Activated CD8-positive, alpha-beta T cell treated with anti-CD3 and anti-CD28 coated beads, Interleukin-2, amount 10 ng/mL, durations not matched to agents 7 days and 5 days (primary cell): ENCODE measurements at places on chromosomes 4 and X.
A peak's percentile ranks its signal among the peaks of the same experiment; 100 is the strongest.

- H3K4me3 ChIP-seq: peak overlapping the region; percentile 31
- H3K36me3 ChIP-seq: peaks cover 12% of the 10 kb centered on the region
- no peak for DNase-seq
Observed at GRCh38 chrX:155068165-155068564, 2.8 kb downstream of the CMC4 start.

- H3K27me3 ChIP-seq: no peaks in the 10 kb centered on the region
- H3K4me1 ChIP-seq: no peaks in the 10 kb centered on the region
- H3K27ac ChIP-seq: no peak overlapping the region
- H3K36me3 ChIP-seq: no peaks in the 10 kb centered on the region
- no peak overlapping the region for H3K4me3 ChIP-seq
Observed at GRCh38 chr4:116055857-116056827, 942.7 kb upstream of the NDST4 start.

GRCh38 chr4:8044699-8045098 lies 105.0 kb upstream of the AFAP1 start:
- no peaks in the 10 kb centered on the region for H3K36me3 ChIP-seq
- no peak overlapping the region for H3K27ac ChIP-seq
- peaks cover 10% of the 10 kb centered on the region for H3K27me3 ChIP-seq
- no peak for DNase-seq
- H3K4me3 ChIP-seq: no peak overlapping the region

DNA sequence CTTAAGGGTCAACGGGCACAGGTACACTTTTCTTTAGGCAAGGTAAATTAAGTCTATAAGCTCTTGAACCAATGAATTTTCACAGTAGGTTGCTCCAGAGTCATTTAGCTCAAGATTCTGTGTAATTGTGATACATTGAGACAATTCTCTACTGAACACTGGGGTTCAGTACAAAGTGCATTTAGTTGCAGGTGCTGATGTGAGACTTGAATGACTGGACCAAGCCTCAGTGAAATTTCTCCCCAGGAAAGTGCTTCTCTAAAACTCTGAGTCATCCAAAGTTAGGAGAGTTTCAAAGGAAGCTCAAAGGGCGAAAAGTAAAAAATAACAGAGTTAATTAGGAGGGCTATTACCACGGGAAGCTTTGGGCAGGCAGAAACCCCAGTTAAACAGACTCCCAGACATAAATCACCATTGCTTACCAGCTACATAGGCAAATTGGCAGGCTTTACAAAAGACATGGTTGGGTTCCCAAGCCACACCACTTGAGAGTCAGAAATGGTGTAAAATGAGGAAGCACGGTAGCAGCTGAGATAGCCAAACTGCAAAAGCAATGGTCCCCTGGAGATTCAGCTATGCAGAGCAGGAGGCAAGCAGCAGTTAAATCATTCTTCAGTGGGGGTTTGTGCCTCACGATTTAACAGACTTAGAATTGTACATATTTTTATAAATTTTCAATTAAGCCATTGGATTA lies 202.6 kb downstream of the PCDH19 start:
- H3K4me1 ChIP-seq: no peaks in the 10 kb centered on the region
- DNase-seq: no peak
- H3K36me3 ChIP-seq: no peaks in the 10 kb centered on the region

- peak; percentile 20 for DNase-seq
- H3K27me3 ChIP-seq: peaks cover 23% of the 10 kb centered on the region
- peaks cover 4% of the 10 kb centered on the region for H3K4me1 ChIP-seq
- no peak overlapping the region for H3K4me3 ChIP-seq
- H3K27ac ChIP-seq: no peak overlapping the region
- no peaks in the 10 kb centered on the region for H3K36me3 ChIP-seq
Observed at GRCh38 chr4:3285558-3286334, 7.1 kb upstream of the RGS12 start.

DNA sequence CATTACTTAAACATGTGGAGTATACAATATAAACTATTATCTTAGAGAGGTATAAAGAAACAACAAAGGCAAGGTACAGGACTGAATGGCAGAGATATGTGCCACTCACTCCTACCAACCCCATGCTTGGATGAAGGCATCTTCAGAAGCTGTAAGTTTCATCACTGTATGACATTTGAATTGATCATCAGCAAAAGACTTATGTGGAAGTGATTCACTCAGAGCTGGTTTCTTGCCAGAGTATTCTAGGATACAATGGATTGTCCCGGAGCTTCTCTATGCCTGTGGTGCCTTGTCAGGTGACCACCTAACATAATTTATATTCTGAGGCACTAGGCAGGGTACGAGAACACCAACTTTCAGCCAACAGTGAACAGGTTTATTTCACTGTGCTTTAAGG lies 392.2 kb downstream of the PPP1R2C start:
- no peaks in the 10 kb centered on the region for H3K27me3 ChIP-seq
- H3K36me3 ChIP-seq: no peaks in the 10 kb centered on the region
- no peak overlapping the region for H3K27ac ChIP-seq
- DNase-seq: no peak
- H3K4me3 ChIP-seq: no peak overlapping the region
- no peaks in the 10 kb centered on the region for H3K4me1 ChIP-seq

GRCh38 chr4:94342694-94343093 lies at the start of gene HPGDS:
TSS of gene HPGDS (minus strand) at chr4:94342836. CDS start at chr4:94334629, 8,207 bp downstream.
- no peak for DNase-seq
- H3K4me1 ChIP-seq: peaks cover 26% of the 10 kb centered on the region
- no peaks in the 10 kb centered on the region for H3K27me3 ChIP-seq
- no peak within 1 kb of the TSS for H3K4me3 ChIP-seq
- H3K27ac ChIP-seq: no peak within 1 kb of the TSS
- H3K36me3 ChIP-seq: no peaks in the 10 kb centered on the region

DNA sequence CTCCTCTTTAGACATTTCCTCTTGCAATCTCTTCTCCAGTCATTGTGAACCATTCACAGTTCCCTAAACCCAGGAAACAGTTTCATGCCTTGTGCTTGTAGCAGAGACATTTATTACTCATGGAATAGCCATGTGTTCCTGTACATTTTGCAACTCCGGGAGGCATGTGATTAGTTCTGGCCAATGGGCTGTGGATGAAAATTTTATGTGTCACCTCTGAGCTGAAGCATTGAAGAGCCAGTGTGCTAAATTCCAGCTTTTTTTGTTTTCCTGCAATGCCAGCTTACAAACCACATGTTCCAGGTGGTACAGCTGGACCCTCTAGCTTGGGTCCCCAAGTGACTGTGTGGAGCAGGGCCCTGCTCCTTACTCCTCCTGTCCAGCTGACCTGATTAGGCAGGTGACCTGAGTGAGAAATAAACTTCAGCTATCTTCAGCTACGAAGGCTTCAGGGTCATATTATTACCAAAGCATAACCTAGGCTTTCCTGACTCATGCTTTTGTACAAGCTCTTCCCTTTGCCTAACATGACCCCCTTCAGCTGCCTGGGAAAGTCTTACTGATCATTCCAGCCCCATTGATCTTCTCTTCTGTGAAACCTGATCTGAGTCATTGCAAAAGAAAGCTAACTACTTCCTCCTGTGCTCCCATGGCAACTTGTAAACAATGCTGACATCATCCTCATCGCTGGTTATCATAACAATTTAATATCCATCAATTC lies 200.4 kb downstream of the PTTG2 start:
- H3K4me1 ChIP-seq: peaks cover 30% of the 10 kb centered on the region
- peak; percentile 58 for DNase-seq
- peaks cover 2% of the 10 kb centered on the region for H3K36me3 ChIP-seq

GRCh38 chrX:28550331-28550872 lies 36.8 kb upstream of the IL1RAPL1 start:
- no peaks in the 10 kb centered on the region for H3K36me3 ChIP-seq
- no peaks in the 10 kb centered on the region for H3K4me1 ChIP-seq
- no peak overlapping the region for H3K4me3 ChIP-seq
- no peaks in the 10 kb centered on the region for H3K27me3 ChIP-seq

DNA sequence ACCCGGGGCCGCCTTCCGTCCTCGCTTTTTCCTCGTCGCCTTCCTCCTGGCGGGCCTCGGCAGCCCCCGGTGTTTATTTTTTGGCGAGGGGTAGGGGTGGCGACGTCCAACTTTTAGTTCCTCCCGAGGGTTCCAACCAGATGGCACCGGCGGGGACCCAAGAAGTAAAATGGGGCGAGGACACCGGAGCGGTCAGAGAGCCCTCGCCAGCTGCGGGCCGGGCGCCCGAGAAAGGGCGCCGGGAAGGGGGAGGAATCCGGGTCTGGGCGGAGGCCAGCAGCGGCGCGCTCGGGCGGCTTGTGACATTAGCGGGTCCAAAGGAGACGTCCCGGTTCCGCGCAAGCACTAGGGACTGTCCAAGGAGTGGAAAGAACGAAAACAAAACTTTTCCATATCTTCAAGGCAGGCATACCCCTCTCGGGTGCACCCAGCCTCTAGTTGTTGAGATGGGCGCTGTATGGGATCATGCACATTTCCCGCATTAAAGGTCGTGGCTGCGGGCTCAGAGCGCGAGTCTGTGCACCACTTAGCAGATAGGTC lies 691 bp upstream of the USP46 start:
- peaks cover 14% of the 10 kb centered on the region for H3K4me1 ChIP-seq
- H3K27ac ChIP-seq: peak overlapping the region; percentile 73
- H3K4me3 ChIP-seq: peak overlapping the region; percentile 75
- H3K27me3 ChIP-seq: peaks cover 19% of the 10 kb centered on the region

GRCh38 chr4:10925996-10926395 lies 241.4 kb upstream of the CLNK start:
- no peak overlapping the region for H3K27ac ChIP-seq
- H3K4me3 ChIP-seq: no peak overlapping the region

DNA sequence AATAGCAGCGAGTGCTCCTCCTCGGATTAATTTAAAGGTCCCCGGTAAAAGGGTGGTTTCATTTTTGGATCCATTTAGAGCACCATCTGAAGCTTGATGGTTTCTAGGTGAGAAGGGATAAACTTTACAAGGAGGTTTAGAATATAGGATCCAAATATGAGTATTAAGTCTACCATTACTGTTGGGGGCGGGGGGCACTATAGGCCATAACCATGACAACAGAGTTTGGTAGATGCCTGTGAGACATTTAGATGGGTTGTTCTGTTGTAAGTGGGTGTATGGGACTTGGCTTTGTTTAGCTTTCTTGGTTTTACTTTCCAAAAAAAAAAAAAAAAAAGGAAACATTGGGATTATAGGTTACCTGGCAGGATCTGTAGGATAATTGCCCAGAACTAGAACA lies 92.7 kb downstream of the TENT5D start:
- H3K36me3 ChIP-seq: no peaks in the 10 kb centered on the region
- no peak overlapping the region for H3K4me3 ChIP-seq
- DNase-seq: no peak
- no peaks in the 10 kb centered on the region for H3K27me3 ChIP-seq
- no peaks in the 10 kb centered on the region for H3K4me1 ChIP-seq

DNA sequence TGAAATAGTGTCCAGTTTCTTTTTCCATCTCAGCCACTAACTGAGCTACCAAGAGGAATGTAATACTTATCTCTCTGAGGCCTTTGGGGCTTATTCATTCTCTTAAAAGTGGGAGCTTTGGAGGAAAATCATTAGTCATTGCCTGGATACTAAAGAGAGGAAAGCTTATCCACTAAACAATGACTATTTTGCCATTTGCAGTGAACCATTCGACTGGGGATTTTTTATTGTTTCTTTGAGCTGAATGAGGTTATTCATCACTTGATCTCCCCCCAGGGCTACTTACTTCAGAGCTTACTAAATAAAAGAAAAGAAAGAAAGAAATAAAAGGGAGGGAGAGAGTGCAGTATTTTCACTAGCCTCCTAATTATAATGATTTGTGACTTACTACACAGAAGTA lies 1329.5 kb upstream of the TENM3 start:
- H3K4me3 ChIP-seq: no peak overlapping the region
- H3K27ac ChIP-seq: no peak overlapping the region
- H3K36me3 ChIP-seq: no peaks in the 10 kb centered on the region
- H3K4me1 ChIP-seq: no peaks in the 10 kb centered on the region

DNA sequence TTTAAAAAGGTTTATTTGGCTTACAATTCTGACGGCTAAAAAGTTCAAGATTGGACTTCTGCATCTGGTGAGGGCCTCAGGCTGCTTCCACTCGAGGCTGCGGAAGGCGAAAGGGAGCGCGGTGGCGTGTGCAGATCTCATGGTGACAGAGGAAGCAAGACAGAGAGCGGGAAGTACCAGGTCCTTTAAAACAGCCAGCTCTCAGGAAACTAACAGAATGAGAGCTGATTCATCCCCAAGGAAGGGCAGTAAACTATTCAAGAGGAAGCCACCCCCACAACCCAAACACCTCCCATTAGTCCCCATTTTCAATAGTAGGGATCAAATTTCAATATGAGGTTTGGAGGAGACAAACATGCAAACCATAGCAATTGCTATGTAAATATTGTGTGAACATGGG lies 2144.2 kb upstream of the AGA start:
- DNase-seq: no peak
- H3K27ac ChIP-seq: no peak overlapping the region
- no peaks in the 10 kb centered on the region for H3K4me1 ChIP-seq

DNA sequence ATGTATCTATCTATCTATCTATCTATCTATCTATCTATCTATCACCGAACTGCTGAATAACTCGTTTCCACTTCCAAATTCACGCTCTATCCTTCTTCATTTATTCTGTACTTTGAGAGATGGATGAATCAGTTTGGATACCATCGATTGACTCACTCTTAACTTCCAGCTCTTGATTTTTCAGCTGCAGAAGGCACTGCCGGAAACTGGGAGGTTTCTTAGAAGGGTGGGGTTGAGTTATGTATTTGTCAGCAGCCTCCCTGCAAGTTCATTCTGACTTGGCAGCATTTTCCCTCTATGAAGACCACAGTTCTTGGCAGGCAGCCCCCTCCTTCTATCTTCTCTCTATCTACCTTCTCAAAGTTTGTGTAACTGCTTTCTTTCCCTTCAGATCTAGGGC lies 112.0 kb upstream of the MAGEB18 start:
- H3K4me3 ChIP-seq: no peak overlapping the region
- H3K27ac ChIP-seq: no peak overlapping the region
- DNase-seq: no peak
- H3K4me1 ChIP-seq: no peaks in the 10 kb centered on the region
- no peaks in the 10 kb centered on the region for H3K27me3 ChIP-seq

GRCh38 chrX:13511241-13511943 lies 58.0 kb upstream of the EGFL6 start:
- no peaks in the 10 kb centered on the region for H3K36me3 ChIP-seq
- H3K4me1 ChIP-seq: peaks cover 4% of the 10 kb centered on the region
- H3K27me3 ChIP-seq: no peaks in the 10 kb centered on the region
- no peak for DNase-seq
- no peak overlapping the region for H3K4me3 ChIP-seq
- H3K27ac ChIP-seq: no peak overlapping the region

GRCh38 chrX:134761788-134762187 lies 103.5 kb upstream of the PLAC1 start:
- peak; percentile 34 for DNase-seq
- no peak overlapping the region for H3K27ac ChIP-seq
- no peak overlapping the region for H3K4me3 ChIP-seq
- no peaks in the 10 kb centered on the region for H3K27me3 ChIP-seq
- H3K4me1 ChIP-seq: no peaks in the 10 kb centered on the region
